ENCODE measurements at places on chromosomes 4 and X.

DNA sequence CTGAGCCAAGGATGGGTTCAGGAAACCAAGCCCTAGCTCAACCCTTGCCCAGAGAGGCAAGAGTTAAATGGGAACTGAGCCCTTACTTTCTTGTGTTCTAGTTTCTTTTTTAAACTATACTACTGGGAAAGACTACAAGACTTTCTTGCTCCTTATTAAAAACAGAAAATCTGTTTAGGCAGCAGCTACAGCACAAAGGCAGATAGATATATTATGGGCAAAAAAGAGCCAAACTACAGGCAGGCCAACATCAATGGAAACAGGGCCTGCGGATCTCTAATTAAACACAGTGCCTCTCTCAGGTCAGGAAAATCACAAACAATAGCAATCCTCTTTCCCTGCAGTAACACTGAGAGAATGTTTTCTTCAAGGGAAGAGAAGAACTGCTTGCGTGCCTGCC is 226.0 kb downstream of the LDB2 start:
- no peak for DNase-seq

DNA sequence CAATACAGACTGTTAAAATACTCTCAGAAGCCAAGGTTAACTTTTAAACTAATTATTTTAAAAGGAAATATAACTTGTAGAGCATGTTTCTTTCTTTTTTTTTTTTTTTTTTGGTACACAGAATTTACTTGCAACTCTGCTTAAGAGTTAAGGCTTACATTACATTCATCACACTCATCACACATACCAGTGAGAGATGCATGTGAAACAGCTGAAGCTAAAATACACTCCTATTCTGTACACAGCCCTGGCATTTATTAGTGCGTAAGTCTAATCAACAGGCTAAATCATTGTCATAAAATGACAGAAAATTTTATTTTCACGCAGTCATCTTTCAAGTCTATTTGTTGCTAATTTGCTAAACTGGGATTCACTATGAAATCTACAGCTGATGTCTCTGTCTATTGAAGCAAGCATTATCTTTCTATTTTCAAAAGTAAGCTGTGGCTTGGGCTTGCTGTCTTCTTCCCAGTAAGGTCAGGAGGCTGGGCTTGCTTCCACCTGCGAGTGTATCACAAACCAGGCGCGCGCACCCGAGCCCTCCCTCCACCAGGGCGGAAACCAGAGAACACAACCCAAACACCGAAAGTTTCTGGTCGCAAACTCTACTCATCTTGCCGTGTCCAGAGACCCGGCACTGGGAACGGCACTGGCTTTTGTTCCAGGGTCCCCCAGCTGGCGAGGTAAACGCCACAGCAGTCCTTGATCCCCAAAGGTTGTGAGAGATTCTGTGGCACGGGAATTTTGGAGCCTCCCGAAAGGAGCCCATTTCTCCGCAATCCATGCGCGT is 3.9 kb downstream of the MAML3 start:
- peak; percentile 41 for DNase-seq

- DNase-seq = no peak
Measured at GRCh38 chr4:153112041-153112441, 92.2 kb upstream of the TRIM2 start.

GRCh38 chrX:9462456-9462855 is 2.4 kb upstream of the TBL1X start:
- DNase-seq = no peak

DNA sequence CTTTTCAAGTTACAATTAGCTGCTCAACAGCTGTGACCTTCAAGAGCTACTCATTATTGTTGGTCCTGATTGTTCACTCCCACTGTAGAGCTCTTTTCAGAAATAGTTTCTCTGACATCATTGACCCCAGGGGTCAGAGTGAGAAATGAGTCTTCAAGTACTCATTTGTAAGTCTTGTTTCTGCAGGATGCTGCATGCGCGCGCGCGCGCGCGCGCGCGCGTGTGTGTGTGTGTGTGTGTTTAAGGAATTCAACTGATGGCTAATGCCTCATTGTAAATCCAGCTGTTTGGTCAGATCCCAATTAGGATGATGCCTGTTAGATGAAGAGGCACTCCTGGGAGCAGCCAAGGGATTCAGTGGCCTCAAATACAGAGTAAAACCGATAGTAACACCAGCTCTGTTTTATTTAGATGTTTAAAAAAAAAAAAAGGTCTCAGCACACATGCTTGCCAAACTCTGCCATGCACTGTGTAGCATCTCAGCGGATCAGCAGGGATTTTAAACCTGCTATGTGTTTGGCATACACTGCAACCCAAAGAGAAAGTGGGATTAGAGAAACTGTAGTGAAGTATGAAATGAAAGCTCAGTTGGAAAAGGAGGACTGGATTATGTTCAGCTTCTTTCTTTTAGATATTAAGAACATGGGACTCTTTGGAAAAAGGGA is 332.3 kb downstream of the ADGRL3 start:
- DNase-seq = no peak

Data from A172 (cell line).